ENCODE measurements at places on chromosomes 2 and 18. TPM values are rescaled to one million over a fixed set of nuclear protein-coding genes. Genes with fewer than 3 reads are reported as not detected.

Gene RNASEH1
- total RNA-seq = 31.9 TPM

DNA sequence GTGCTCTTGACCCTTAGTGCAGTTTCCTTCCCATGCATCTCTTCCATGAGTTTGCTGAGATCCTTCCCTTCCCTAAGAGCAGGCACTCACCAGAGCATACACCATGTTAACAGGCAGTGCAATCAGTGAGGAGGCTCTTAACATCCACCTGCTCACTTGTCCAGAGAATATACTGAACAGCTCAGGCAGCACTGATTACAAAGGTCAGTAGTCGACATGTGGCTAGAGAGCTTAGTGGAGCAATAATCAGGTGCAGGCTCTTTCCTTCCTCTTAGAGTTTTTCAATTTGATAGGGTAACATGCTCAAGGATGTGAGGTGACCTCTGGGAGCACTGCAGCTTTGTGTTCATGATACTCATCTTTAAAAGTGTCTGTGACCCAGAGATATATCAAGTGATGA lies 144.1 kb upstream of the SETBP1 start:
- H3K4me1 ChIP-seq = no peaks in the 10 kb centered on the region
- no peak overlapping the region for H3K27ac ChIP-seq
- no peak for DNase-seq
- no peak overlapping the region for H3K4me3 ChIP-seq

Gene IL1RN
- total RNA-seq = 0.31 TPM

Gene ABCG8
- not detected for total RNA-seq

DNA sequence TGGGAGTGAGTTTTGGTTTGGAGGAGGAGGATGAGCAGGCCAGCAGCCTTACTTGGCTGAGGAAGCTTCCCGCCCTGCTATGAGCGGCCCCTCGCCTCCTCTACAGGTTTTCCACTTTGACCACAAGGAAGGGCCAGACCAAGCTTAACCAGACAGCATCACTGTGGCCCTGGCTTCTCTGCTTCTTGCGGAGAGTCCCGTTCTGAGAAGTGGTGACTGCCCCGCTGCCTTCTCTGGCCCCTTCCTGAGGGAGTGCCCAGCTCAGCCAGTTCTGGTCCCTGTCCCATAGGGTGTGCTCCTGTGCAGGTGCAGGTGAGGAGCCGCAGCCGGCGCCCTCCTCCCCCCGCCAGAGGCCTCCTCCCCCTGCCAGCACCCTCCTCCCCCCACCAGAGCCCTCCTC lies 101.0 kb downstream of the FAM210A start:
- H3K4me1 ChIP-seq = peaks cover 10% of the 10 kb centered on the region
- peaks cover 36% of the 10 kb centered on the region for H3K36me3 ChIP-seq
- H3K27me3 ChIP-seq = no peaks in the 10 kb centered on the region
- H3K4me3 ChIP-seq = no peak overlapping the region
- DNase-seq = no peak
- H3K27ac ChIP-seq = no peak overlapping the region

DNA sequence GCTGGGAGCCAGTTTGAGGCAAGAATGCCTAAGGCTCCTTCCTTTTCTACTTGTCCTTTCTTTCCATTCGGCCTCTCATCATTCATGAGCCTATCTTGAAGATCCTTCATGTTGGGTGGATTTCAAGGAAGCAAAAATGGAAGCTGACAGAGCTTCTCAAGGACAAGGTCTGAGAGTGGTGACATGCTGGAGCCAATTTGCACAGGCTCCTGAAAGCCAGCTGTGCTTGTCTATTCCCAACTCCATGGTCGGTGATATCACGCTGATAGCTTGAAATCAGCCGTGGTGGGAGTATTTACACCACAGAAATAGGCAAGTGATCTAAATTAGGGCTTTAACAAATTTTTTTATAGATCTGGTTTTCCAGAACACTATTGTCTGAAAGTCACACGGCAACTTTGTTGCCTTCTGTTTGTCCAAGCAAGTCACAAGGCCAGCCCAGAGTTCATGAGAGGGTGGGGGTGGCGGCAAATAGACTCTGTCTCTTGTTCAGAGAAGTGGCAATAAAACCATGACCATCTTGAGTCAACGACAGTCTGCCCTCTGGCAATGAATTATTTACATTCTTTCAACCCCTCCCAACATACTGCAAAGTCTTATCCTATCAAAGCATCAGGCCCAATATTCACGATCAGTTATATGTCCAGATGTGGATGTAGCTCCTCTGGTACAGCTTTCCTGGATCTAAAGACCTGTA lies 49.9 kb upstream of the SLC35F5 start:
- H3K4me3 ChIP-seq = no peak overlapping the region
- no peak overlapping the region for H3K27ac ChIP-seq
- H3K4me1 ChIP-seq = no peaks in the 10 kb centered on the region

DNA sequence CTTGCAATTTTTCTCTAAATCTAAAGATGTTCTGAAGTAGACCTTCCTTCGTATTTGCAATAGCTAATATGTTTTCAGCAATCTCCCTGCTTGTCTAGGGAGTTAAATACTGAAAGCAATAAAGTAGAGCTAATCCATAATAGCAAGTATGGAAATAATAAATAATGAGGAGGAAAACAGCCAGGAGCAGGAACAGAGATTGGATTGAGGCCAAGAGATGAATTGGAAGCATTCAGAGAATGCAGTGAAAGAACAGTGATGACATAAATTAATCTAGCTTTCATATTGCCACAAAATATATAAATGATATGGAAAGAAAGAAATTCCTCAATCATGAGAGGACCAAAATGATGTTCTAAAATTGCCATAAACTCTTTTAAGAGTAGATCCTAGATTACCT lies 679.7 kb downstream of the METTL4 start:
- no peaks in the 10 kb centered on the region for H3K36me3 ChIP-seq
- DNase-seq = no peak
- no peaks in the 10 kb centered on the region for H3K4me1 ChIP-seq
- no peak overlapping the region for H3K27ac ChIP-seq

GRCh38 chr18:32060026-32060425 lies 31.6 kb upstream of the RNF138 start:
- DNase-seq = no peak
- H3K27me3 ChIP-seq = no peaks in the 10 kb centered on the region
- no peak overlapping the region for H3K4me3 ChIP-seq
- no peak overlapping the region for H3K27ac ChIP-seq
- H3K36me3 ChIP-seq = peaks cover 37% of the 10 kb centered on the region

- H3K27me3 ChIP-seq = no peaks in the 10 kb centered on the region
- H3K36me3 ChIP-seq = no peaks in the 10 kb centered on the region
- H3K27ac ChIP-seq = no peak overlapping the region
- DNase-seq = no peak
- H3K4me3 ChIP-seq = no peak overlapping the region
- no peaks in the 10 kb centered on the region for H3K4me1 ChIP-seq
Measured at GRCh38 chr2:59770651-59771050, 782.8 kb downstream of the BCL11A start.

Gene SCYGR4
- total RNA-seq = not detected

Gene RFX8
- total RNA-seq = 0.67 TPM

Gene CRYGC
- not detected for total RNA-seq

GRCh38 chr2:114252713-114253112 lies 189.7 kb upstream of the DPP10 start:
- H3K4me1 ChIP-seq = no peaks in the 10 kb centered on the region
- no peaks in the 10 kb centered on the region for H3K27me3 ChIP-seq
- H3K4me3 ChIP-seq = no peak overlapping the region
- DNase-seq = no peak
- H3K36me3 ChIP-seq = no peaks in the 10 kb centered on the region

DNA sequence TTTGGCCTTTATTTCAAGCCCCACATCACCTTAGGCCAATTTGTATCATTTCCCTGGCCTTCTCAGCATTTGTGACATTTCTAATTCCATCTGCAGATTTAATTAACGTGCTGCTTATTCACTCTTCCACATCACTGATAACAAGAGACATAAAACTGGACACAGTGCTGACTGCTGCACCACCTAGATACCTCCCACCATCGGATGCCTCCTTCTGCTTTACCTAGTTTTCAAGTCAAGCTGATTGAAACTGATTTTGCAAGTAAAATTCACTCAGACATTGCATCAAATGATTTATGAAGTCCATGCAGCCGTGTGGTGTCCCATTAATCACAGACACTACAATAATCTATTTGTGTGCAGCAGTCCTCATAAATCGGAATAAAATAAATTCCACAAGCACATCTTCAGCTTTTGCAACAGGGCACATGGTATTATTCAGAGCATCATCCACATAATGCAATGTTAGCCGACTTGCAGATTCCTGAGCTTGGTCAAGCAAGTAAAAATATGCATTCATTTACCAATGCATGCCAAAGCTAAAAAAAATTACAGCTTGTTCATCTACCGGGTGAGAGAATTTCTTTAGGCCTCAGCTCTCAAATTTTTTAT lies 15.9 kb upstream of the CRIM1 start:
- no peak overlapping the region for H3K4me3 ChIP-seq
- no peaks in the 10 kb centered on the region for H3K27me3 ChIP-seq
- no peaks in the 10 kb centered on the region for H3K36me3 ChIP-seq
- no peaks in the 10 kb centered on the region for H3K4me1 ChIP-seq
- no peak for DNase-seq

Gene DOCK10
- 184 TPM for total RNA-seq

DNA sequence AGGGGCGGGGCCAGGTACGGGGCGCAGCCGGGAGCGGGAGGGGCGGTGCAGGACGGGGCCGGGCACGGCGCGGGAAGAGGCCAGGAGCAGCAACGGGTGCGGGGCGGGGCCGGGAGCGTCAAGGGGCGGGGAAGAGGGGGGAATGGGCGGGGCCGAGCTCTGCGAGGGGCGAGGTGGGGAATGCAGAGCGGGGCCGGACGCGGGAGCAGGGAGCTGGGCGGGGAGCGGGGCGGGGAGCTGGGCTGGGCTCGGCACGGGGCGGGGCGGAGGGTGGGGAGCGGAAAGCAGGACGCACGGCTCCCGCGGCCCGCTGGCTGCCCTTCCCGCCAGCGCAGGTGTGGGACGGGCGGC lies at the start of gene IMPA2:
Gene IMPA2, plus strand, starts transcription at position 316 of the 351 bp plus-strand sequence. CDS start 163 bp downstream, outside the sequence.
- peaks cover 19% of the 10 kb centered on the region for H3K4me1 ChIP-seq
- DNase-seq = no peak
- peak within 1 kb of the TSS; percentile 64 for H3K4me3 ChIP-seq
- no peaks in the 10 kb centered on the region for H3K36me3 ChIP-seq

DNA sequence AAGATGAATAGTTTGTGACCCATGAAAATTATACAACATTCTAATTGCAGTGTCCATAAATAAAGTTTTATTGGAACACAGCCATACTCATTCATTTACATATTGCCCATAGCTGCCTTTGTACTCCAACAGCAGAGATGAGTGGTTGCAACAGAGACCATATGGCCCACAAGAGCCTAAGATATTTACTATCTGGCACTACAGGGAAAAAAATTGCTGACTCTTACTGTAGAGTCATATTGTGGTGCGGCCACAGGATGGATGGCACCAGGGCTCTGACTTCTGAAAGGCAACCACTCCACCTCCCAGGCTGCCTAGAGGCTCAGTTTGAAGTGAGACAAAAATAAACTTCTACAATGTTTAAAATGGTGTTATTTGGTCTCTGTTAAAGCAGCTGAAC lies 404.0 kb upstream of the ATP5MC3 start:
- no peaks in the 10 kb centered on the region for H3K36me3 ChIP-seq
- no peaks in the 10 kb centered on the region for H3K4me1 ChIP-seq
- H3K27me3 ChIP-seq = no peaks in the 10 kb centered on the region
- DNase-seq = no peak

GRCh38 chr2:10083046-10083445 lies 2.8 kb upstream of the CYS1 start:
- DNase-seq = no peak
- peaks cover 69% of the 10 kb centered on the region for H3K27me3 ChIP-seq
- H3K27ac ChIP-seq = no peak overlapping the region
- no peak overlapping the region for H3K4me3 ChIP-seq
- H3K4me1 ChIP-seq = peaks cover 27% of the 10 kb centered on the region

- no peak within 1 kb of the TSS for H3K27ac ChIP-seq
- H3K4me1 ChIP-seq = peaks cover 12% of the 10 kb centered on the region
- H3K36me3 ChIP-seq = no peaks in the 10 kb centered on the region
- H3K4me3 ChIP-seq = peak within 1 kb of the TSS; percentile 48
Measured at GRCh38 chr2:39243469-39244123, at the start of gene CDKL4. Gene CDKL4, minus strand, starts transcription at chr2:39243970.

GRCh38 chr2:108936866-108937265 lies 52.2 kb downstream of the EDAR start:
- H3K4me1 ChIP-seq = peaks cover 17% of the 10 kb centered on the region
- H3K27me3 ChIP-seq = no peaks in the 10 kb centered on the region
- no peak overlapping the region for H3K27ac ChIP-seq
- DNase-seq = no peak
- H3K4me3 ChIP-seq = no peak overlapping the region

Gene AQP12A
- total RNA-seq = not detected

- H3K4me1 ChIP-seq = peaks cover 24% of the 10 kb centered on the region
- H3K36me3 ChIP-seq = no peaks in the 10 kb centered on the region
- H3K4me3 ChIP-seq = peak overlapping the region; percentile 89
- no peak overlapping the region for H3K27ac ChIP-seq
- H3K27me3 ChIP-seq = no peaks in the 10 kb centered on the region
Measured at GRCh38 chr2:28895189-28895893, 874 bp downstream of the WDR43 start.

GRCh38 chr2:172106108-172106961 lies 3.6 kb upstream of the DLX2 start:
- no peak overlapping the region for H3K4me3 ChIP-seq
- peaks cover 56% of the 10 kb centered on the region for H3K4me1 ChIP-seq
- H3K27me3 ChIP-seq = peaks cover 83% of the 10 kb centered on the region
- no peaks in the 10 kb centered on the region for H3K36me3 ChIP-seq
- H3K27ac ChIP-seq = no peak overlapping the region

- H3K27ac ChIP-seq = no peak overlapping the region
- no peaks in the 10 kb centered on the region for H3K27me3 ChIP-seq
- peaks cover 35% of the 10 kb centered on the region for H3K4me1 ChIP-seq
- no peak overlapping the region for H3K4me3 ChIP-seq
- no peaks in the 10 kb centered on the region for H3K36me3 ChIP-seq
- no peak for DNase-seq
Measured at GRCh38 chr18:46163091-46163490, 58.9 kb downstream of the HAUS1 start.

DNA sequence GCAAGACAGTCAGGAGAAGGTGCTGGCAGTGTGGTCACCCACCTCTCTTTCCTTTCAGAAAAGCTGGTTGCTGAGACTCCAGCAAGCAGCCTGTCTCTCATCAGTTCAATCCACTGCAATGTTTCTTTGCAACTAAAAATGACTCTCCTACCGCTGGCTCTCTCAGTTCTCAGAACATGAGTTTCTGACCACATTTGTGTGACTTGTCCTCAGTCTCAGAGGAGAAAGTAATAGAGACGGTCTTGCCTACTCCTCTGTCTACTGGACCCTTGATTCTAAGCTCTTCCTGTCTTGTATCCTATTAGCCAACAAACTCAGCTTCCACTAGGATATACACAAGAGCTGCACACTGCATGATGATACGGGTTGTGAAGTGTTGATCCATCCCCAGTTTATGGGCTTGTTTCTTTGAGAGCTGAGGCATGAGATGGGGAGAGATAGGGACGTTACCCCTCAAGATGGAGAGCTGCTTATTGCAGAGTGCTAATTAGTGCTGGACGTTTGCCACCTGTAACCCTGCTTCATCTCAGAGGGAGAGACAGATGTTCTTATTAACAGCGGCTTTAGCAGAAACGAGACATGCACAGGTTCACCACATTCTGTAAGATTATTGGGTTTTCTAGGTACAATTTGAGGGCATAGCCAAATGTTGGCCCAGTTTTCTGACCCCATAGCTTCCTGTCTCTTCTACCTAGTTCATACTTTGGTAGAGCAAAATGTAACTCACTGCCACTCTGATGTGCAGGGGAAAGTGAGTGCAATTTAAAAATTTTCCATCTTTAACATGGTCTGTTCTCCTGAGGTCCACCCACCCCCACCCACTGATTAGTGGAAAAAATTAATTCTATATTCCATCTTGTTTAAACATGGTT lies 32.4 kb upstream of the YWHAQ start:
- H3K4me1 ChIP-seq = peaks cover 16% of the 10 kb centered on the region
- H3K27me3 ChIP-seq = no peaks in the 10 kb centered on the region
- no peaks in the 10 kb centered on the region for H3K36me3 ChIP-seq
- DNase-seq = no peak
